Cardiac muscle cell (in vitro differentiated cells and primary cell): ENCODE measurements at places on chromosomes 3 and 15.

GRCh38 chr15:94607176-94607654, 375.9 kb downstream of the MCTP2 start:
- peak; percentile 68 for DNase-seq

DNA sequence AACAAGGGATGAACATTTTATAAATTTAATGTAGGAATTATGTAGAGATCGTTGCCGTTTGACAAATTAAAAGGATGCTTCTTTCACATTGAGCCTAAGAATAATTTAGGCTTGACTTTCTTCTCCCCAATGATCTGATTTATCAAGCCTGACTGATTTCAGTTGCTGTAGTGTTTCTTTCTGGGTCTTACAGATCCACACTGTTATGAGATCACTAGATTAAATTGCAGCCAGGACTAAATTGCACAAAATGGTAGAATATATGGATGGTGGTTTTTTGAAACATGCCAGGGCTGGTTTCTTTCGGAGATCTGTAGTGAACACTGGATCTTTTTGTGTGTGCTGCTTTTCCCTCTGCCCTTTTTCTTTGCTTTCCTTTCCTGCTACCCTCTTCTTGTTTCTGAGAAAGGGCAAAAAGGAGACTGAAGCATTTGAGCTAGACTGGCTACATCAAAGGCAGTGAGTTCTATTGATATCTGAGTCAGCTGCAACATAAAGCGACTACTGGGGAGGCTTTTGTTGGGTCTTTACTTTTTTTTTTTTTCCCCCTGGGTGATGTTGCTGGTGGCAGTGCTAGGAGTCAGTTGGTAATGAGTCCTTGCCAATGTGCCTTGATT, 83.0 kb downstream of the AKAP13 start:
- no peak for DNase-seq

GRCh38 chr3:123071146-123071545, 4.3 kb downstream of the PDIA5 start:
- DNase-seq = peak; percentile 68

DNA sequence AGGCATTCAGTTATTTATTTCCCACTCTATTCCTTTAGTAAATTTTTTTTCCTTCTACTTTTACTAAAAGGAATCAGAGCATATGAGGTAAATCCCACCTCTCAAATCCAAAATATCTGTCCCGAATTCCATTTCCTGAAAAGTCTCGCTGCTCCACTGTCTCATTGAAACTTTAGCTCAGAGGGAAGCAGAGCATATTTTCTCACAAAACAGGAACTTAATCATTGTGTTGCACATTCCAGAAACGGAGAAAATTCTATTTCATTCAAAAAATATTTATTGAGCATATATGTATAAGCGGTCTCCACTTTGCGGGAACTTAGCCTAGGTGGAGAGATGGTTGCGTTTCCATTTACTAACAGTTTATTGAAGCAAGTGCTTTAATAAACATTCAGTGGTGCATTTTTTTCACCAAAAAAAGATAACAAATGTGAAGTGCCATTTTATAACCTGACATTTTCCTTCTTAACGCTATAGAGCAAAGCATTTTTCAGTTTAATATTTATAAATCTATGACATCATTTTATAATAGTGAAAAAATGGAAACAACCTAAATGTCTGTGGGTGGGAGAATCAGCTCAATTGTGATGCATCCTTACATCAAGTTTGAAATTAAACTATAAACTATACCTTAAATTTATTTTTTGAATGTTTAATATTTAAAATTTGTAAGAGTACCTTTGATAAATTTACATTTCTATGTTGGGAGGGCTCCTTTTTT, 67.2 kb upstream of the CSTA start:
- no peak for DNase-seq

DNA sequence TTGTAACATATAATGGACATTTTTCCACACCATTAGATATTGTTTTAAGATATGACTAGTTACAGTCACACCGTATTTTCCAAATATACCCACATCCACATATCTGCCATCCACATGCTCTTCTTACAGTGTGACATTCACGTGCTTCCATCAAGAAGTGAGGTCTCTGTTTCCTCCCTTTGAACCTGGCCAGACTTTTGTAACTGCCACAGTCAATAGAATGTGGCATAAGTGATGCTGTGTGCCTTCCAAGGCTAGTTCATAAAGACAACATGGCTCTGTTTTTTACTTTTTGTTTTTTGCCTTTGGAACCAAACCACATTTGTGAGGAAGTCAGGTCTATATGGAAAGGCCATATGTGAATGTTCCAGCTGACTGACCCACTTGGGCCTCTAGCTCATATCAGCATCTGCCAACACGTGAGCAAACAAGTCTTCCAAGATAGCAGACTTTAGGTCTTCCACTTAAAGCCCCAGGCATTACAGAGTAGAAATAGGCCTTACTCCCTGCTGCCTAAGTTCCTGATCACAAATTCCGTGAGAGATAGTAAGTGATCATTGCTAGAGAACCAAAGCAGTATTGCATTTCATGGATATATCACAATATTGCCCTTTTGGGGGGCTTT, 27.1 kb downstream of the EIF1B start:
- peak; percentile 52 for DNase-seq

DNA sequence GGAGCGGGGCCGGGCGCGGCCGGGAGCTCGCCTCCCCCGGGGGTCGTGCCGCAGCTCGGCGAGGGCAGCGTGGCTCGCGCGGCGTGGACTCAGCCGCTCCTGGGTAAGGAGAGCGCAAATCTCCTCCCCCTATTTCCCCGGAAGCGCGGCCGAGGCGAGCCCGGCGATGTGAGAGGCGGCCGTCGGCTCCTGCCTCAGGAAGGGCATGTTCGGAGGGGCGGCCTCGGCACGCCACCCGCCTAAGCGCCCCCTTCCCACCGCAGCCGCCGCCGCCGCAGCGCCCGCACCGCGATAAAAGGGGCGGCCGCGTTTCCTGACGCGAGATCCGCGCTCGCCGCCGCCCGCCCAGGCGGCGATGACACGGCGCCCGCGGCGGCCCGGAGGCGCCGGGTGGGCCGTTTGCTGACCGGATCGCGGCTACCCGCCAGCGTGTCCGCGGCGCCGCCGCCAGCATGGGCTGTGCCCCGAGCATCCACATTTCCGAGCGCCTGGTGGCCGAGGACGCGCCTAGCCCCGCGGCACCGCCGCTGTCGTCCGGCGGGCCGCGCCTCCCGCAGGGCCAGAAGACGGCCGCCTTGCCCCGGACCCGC, at the start of gene PDE8A:
PDE8A (plus strand) TSS at position 146 of the 590 bp plus-strand sequence; CDS start at position 453, 307 bp downstream.
- peak; percentile 62 for DNase-seq

- DNase-seq = no peak
These were observed 42.2 kb downstream of the CMSS1 start for GRCh38 chr3:99859825-99860224.

DNA sequence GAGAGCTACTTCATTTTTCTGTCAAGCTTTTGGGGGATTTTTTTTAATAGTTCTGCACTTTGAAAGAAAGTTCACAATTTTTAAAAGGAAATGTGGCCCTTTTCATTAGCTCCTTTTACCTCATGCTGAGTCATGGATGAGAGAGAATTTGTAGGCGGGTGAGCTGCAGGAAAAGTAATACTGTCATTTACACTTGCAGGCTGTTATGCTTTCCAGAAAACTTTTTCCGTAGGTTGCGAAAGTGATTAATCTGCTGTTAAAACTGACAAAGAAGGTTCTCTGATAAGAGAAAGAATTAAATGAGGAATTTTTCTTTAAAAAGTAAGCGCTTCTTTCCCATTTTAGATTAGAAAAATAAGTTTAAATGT, 430.2 kb downstream of the LPP start:
- peak; percentile 90 for DNase-seq

DNA sequence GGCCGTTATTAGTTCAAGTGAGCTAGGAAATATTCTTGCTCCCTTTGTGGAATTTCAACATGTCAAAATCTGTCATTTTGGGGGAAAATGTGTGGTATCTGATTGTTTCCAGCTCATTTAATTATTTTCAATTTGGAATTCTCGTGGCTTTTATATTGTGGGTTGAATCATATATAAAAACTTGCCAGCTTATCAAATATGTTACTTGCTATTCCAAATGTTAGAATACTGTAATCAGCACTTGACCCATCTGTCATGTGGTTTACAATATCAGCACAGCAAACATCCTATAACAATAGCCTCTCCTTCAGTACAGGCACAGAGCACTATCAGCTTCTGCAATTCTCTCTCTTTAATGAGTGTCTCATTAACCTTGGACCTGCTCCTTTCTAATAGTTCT, 130.2 kb upstream of the FEZF2 start:
- no peak for DNase-seq

- no peak for DNase-seq
These were observed 1156.5 kb downstream of the ROBO1 start for GRCh38 chr3:78611278-78611677.

- DNase-seq = no peak
These were observed 110.3 kb downstream of the MFSD1 start for GRCh38 chr3:158912188-158912587.

DNA sequence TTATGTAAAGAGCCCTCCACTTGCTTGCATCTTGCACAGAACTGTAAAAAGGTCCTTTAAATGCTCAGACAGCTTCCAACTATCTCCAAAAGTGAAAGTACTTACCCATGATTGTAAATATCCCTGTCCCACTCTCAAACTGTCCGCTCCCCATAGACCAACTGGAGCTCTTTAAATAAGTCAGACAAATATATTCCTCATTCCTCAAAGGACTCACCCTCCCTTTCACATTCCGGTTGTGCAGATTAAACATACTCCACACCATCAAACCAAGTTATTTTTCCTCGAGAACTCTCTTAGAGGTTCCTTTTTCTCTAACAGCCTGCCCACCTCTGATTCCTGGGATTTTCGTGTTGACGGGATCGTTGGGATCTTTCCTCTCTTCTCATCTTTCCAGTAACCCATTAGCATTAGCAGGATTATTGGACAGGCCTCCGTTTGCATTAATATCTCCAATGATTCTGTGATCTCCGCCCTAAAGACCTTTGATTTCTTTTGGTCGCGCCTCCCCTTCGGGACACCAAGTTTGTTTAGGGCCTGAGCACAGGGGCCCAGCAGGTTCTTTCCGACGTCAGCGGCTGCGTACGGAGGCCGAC, 763 bp downstream of the GOLGB1 start:
- no peak for DNase-seq

DNA sequence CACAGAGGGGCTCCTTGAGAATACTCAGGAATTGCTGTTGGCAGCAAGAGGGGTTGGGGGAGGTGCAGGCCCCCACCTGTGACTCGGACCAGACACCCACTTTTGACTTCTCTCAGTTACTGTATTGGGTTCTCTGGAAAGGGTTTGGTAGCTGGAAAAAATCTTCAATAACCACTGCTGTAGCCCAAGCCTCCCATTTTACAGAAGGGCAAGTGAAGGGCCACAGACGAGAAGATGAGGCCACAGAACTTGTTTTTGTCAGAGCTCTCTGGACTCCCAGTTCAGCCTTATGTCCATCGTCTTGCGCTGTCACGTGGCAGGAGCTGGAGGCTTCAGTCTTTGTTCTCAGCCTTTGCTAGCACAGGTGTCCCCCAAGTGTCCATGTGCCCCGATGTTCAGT, 12.7 kb upstream of the TATDN2 start:
- DNase-seq = no peak

DNA sequence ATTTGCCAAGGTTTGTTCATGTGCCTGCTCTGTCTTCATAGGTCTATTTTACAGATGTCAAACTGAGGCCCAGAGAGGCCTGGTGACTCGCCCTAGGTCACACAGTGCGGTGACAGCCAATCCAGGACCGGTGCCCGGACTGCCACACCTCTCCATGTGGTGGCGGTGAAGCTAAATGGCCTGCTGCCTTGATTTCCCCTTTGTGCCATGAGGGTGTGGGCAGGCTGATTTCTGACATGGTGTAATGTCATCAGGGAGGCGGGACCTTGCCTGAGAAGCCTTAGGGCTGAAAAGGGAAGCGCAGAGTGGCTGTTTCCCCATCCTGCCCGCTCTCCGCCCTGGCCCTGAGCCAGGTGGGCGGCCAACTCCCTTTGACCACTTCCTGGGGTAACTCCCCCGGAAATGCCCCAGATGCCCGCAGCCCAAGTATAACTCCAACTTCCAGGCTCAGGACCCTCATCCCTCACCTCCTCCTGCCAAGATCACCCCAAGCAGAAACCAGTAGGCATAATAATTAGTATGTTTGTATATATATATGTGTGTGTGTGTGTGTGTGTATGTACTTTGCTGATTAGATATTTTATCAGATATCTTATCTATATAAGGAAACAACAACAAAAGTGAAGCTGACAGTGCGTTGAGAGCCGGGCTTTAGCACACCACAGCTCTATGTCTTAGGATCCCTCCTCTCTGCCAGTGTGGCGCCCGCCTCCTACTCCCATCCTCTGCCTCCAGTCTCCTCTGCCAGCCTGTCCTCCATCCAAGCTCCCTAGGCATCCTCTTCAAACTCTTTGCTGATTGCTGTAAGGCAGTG, 63.9 kb downstream of the IQSEC1 start:
- peak; percentile 50 for DNase-seq

GRCh38 chr15:94991718-94992117, 760.4 kb downstream of the MCTP2 start:
- DNase-seq = no peak
